ENCODE measurements at places on chromosomes 6 and 20.

GRCh38 chr6:166087852-166088251 lies 79.8 kb downstream of the TBXT start:
- no peak for DNase-seq

DNA sequence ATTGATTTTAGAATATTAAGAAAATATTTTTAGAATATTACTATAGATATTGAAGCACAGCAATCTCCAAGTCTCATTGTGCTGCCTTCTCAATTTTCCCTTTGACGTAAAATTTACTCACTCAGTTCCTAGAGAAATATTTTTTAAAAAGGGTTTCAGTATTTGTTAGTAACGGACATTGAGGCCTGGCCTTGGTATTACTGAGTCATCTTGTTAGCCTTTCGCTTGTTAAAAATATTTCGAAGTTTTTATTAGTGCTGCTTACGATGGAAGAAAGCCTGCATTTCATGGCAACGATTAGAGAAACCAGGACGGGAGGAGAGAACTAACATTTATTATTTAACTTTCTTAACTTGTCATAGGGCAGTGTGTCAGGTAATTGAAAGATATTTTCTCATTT lies 82.2 kb downstream of the TIAM2 start:
- peak; percentile 18 for DNase-seq

- DNase-seq = no peak
Measured at GRCh38 chr20:37394543-37395409, 48.8 kb downstream of the SRC start.

DNA sequence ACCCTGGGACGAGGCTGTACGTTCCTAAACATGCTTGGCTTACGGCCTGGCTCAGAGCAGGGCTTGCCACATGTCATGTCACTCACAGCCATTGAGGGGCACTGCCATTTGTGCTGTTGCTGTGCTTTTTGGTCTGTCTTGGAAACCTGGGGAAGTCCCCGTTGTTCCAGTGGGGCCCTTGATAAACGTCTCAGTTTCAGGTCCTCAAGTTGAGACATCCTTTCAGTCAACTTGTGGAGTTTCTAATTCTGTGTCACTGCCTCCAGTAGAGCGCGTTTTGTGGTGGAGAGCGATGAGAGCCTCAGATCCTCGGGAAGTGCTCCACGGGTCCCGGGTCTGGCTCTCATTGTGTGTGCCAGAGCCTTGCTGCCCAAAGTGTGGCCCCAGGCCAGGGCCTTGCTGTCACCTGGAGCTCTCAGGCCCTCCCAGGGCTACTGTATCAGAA lies 43.0 kb upstream of the CCR6 start:
- DNase-seq = no peak

DNA sequence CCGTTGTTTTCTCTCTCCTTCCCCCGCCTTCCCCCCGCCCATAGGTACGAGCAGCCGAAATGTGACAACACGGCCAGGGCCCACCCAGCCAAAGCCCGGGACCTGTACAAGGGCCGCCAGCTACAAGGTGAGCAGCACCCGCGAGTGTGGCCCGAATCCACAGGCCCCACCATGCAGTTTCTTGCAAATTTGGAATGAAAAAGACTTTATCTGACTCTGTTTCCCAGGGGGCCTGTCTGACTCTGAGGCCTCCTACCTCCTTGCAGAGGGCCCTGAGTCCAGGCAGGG lies 167.1 kb downstream of the SMOC2 start:
- DNase-seq = no peak

DNA sequence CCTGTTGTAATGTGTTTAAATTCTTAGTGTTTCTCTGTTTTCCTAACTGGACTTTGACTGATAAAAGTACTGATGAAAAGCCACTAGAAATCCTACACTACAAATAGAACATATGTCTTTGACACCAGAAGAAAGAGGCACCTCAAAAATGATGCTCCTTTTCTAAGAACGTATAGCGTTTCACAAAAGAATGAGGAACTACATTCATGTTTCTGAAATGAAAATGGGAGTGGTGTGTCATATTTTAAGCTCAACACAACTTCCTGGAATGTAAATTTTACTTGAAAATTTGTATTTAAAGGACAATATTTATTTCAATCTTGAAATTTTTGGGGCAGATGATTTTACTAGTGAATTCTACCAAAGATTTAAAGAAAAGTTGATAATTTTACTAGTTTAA lies 35.3 kb downstream of the KIAA0408 start:
- DNase-seq = no peak

DNA sequence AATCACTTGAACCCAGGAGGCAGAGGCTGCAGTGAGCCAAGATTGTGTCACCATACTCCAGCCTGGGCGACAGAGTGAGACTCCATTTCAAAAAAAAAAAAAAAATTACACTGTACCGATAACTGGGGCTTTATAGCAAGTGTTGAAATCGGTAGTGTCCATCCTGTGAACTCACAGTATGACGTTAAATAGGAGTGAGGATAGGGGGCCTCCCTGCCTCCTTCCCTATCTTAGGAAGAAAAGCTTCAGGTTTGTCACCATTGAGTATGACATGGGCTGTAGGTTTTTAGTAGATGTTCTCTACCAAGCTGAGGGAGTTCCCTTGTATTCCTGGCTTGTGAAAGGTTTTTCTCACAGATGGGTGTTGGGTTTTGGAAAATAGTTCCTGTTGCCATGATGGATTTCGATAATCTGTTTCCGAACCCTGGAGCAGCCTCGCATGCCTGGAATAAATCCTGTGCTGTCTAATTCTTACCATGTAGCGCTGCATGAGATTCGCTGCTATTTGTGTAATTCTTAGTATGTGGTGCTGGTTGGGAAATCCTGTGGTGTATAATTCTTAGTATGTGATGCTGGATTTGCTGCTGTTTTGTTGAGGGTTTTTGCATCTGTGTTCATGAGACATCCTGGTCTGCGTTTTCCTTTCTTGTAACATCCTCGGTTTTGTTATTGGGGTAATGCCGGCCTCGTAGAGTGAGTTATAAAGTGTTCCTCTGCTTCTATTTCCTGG lies 23.6 kb downstream of the NTSR1 start:
- no peak for DNase-seq
